ENCODE measurements at places on chromosomes 12 and 14.

- DNase-seq, result no peak
These were observed 10.4 kb upstream of the NOPCHAP1 start for GRCh38 chr12:104975587-104976343.

DNA sequence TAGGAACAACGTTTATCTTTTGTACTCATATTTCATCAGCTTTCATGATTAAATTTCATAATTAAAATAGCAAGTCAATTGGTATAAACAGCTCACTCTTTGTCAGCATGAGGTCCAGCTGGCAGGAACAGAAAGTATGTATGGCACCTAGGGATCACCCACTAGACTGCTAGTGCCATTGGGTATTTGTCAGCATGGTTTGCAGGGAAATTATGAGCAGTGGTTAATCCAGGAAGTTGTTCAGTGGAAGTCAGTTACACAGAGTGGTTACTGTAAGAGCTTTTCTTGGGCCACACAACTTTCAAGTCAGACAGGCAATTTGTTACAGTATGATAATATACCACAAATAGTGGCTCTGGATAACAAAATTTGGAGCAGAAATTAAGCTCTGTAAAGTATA lies 340.3 kb upstream of the RGS6 start:
- no peak for DNase-seq

GRCh38 chr14:32137892-32138291 lies 60.8 kb downstream of the ARHGAP5 start:
- no peak for DNase-seq

- DNase-seq, result no peak
These were observed 2.0 kb upstream of the KRT4 start for GRCh38 chr12:52815676-52816588.

GRCh38 chr14:21978999-21979314 lies 305.3 kb upstream of the OR4E1 start:
- DNase-seq, result no peak

- DNase-seq, result no peak
These were observed 4.7 kb upstream of the RHOF start for GRCh38 chr12:121797937-121798786.

GRCh38 chr12:125203145-125203765 lies 138.0 kb downstream of the AACS start:
- no peak for DNase-seq

DNA sequence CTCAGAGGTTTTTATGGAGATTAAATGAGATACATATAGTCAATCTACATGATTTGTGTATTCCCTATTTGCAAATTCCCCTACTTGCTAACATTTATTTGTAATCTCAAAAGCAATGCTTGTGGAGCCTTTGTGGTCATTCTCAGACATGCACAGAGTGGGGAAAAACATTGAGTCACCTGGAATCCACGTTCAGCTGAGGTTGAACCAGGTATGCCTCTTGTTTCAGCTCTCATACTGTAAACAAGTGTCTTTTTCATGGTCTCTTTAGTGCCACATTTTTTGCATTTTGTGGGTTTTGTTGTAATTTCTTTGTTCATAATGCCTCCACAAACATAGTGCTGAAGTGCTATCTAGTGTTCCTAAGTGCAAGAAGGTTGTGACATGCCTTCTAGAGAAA lies 181.9 kb downstream of the BCAT1 start:
- DNase-seq, result no peak

- no peak for DNase-seq
These were observed 776.0 kb downstream of the C12orf50 start for GRCh38 chr12:87253157-87253556.

DNA sequence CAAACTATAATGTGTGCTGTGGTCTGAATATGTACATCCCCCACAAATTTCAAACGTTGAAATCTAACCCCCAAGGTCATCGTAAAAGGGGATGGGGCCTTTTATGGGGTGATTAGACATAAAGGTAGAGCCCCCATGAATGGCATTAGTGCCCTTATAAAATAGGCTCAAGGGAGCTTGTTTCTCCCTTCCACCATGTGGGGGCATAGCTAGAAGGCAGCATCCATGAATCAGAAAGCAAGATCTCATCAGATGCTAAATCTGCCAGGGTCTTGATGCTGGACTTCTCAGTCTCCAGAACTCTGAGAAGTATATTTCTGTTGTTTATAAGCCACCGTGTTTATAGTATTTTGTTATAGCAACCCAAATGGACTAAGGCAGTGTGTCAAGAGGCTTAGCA lies 33.4 kb upstream of the IGF1 start:
- no peak for DNase-seq

GRCh38 chr14:87940382-87940781 lies 52.6 kb downstream of the GALC start:
- no peak for DNase-seq

DNA sequence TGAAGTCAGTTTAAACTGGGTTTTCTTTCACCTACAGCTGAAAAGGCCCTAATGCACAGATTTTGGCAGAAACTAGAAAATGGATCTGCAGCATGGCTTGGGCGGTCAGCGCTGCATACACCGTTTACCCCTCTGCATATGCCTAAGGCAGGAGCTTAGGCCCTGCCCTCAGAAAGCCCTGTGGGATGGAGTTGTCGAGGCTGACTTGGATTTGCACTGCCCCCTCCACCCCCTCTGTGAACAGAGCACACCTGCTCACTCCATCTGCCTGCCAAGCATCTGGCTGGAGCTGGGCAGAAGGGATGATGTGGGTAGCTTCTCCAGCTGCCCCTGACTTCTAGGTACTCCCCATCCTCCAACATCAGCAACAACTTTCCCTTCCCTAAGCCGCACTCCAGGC lies 41.9 kb downstream of the TTC7B start:
- no peak for DNase-seq
